ENCODE measurements at places on chromosomes 5 and 9.

- DNase-seq: no peak
Observed at GRCh38 chr5:113161806-113162205, 185.2 kb downstream of the DCP2 start.

GRCh38 chr5:174501461-174502069 is 222.8 kb upstream of the MSX2 start:
- DNase-seq: no peak

- no peak for DNase-seq
Observed at GRCh38 chr5:12615141-12615820, 711.0 kb upstream of the CTNND2 start.

GRCh38 chr5:156019571-156020180 is 307.3 kb upstream of the SGCD start:
- DNase-seq: no peak

DNA sequence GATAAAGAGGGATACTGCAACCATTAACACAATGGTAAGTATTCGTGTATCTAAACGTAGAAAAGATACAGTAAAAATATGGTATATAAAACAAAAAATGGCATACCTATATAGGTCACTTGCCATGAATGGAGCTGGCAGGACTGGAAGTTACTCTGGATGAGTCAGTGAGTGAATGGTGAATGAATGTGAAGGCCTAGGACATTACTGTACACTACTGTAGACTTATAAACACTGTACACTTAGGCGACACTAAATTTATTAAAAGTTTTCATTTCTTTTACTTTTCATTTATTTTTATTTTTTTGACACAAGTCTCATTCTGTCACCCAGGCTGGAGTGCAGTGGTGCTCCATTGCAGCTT is 14.1 kb downstream of the TDRD7 start:
- no peak for DNase-seq

DNA sequence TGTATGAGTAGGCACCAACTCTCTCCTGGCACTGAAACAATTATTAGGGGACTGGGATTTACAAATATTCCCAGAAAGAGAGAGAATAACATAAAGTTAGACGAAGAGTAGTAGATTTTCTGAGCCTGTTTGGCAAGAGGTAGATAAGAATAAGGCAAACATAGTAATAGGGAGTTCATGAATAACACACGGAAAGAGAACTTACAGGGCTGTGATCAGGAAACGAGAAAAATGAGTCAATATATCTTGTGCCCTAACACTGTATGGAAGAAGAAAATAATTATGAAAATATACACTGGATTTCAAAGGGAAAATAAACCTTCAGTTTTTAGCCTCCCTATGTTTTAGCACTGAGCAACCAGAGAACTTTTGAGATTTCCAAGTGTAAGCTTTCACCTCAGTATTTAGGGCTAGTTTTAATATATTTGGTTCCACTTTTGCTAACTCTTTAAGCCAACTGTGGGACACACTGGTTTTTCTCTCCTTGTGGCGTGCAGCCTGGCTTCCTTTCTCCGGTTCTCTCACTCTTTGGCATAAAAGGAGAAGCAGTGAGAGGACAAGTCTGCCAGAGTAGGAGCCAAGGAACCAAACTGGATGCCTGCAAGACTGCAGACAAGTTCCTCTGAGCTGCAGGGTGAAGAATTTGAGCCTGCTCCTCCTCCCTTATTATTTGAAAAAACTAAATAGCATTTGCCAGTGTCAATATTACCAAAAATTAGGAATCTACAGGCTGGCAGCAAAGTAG is 6.6 kb upstream of the KCNN2 start:
- DNase-seq: no peak

DNA sequence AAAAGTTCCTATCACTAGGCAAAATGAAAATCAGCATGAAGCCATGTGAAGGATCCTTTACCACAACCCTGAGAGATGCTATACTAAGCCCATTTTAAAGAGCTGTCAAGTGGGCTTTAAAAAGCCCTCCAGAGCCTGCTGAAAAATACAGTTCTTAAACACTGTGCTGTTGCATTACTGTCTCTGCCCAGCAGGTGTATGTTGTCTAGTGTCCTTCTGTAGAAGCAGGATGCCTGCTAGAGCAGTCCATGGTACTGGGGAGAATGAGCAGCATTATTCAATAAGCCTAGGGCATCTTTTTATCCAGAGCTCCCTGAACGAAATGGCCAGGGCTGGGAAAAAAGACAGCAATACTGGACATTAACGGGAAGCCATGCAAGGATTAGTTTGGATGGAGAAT is 126.2 kb upstream of the PLCXD3 start:
- DNase-seq: no peak

- no peak for DNase-seq
Observed at GRCh38 chr9:30140407-30140806, 2244.0 kb upstream of the ACO1 start.

DNA sequence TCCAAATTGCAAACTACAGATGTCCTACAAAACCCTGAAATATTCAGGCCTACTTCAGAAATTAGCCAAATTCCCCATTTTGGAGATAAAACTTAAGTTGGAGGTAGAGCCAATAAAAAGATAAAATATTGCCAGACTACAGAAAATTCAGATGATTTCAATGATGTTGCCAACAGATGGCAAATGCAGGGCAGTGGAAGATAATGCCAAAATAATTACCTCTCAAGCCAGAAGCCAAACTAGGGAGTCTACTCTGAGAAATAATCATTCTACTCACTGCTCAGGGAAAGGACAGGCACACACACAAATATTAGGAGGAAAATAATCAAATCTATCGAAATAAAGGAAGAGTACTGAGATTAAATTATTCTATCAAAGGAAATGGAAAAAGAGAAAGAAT is 347.5 kb upstream of the CCNG1 start:
- DNase-seq: no peak

DNA sequence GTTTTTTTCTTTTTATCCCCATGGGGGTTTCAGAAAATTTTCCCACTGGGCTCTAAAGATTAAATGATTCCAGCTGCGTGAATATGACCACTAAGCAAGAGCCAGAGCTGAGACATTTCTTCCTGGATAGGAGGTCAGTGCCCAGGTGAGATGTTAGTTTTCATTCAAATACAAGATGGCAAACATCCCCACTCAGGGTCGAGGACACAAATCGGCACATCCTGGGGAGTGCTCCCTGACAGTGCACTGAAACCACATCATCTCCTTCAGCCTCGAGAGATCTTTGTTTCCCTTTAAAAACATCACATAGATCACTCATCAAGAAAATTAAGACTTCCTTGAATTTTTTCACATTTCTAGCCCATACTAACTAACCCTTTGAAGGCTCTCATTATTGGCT is 273.2 kb upstream of the PANK3 start:
- no peak for DNase-seq

DNA sequence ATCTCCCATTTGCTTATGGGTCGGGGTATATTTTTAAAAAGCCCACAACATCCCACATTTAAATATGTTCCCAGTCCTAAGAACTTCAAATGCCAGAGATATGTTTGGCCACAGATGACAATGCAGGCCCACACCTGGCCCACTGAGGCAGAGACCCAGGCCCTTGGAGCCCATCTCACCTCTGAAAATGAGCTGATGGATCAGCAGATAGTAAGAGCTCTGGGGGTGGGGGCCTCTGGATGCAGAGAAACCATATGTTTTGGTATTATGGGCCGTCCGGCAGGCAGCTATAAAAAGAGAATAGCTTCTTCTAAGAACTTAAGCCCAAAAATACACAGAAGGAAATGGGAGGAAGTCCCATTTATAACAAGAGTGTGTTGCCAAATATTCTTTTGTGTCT is 256.0 kb downstream of the GRIA1 start:
- DNase-seq: no peak

DNA sequence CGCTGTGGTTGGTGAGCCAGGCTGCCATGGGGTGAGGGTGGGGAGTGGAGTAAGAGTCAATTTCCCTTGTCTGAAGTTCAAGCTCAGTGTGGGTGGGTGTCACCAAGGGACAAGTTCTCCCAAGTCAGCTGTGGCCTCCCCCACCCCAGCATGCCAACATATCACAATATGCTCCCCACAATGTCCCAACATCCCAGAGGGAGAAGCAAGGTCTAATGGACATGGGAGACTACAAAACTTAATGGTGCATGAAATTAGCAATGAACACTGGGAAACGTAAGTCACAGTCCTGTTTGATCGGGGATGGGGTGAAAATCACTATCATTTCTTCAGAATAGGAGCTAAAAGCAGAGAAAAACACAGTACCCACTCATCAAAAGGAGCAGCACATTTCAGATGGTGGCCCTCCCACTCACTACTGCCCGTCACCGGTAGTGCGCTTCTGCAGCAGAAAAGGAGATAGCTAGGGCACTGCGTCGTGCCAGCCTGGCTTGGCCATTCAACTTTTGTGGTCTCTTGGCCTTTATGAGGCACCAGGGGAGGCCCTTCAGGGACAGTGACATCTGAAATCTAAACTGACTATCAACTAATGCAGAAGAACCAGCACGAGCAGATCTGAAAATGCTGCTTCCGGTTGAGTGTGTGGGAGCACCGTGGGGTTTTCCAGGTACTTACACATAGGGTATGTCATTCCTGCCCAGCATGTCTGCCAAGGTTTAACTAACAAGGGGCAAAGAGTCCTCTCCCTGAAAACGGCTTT is 20.5 kb upstream of the NDFIP1 start:
- DNase-seq: no peak

DNA sequence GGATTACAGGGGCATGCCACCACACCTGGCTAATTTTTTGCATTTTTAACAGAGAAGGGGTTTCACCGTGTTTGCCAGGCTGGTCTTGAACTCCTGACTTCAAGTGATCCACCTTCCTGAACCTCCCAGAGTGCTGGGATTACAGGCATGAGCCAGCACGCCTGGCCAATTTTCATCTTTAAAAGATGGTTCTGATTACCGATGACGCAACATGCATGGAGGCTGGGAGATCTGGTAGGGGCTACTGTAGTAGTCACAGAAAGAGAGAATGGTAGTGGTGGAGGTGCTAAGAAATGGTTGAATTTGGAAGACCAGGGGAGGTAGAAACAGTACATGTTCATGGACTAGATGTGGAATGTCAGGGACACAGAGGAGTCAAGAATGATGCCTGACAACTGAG is 22.4 kb upstream of the RETREG1 start:
- DNase-seq: no peak

DNA sequence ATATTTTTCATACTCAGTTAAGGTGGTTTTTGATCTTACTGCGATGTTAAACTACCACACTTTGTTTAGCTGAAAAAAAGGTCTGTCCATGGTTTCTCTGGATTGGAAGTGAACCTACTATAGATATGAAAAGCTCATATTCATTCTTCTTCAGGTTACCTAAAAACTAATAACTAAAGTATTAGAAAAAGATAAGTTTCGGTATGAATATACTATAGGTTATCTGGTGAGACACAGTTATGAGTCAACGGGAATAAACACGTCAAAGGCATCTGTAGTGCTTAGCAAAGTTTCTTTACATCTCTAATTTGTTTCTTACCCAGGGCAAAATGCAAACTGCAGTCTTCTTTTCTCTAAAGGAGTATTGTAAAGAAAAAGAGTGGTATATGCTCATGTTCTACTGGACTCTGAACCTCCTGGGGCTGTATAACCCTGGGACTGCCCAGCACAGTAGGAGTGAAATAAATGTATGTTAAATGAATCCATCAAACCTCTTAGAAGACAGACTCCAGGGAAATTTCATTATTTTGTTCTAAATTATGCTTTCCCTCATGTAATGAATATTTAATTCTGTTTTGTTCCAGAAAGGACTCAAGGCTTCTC is 521.9 kb downstream of the PDE4D start:
- no peak for DNase-seq

GRCh38 chr5:53820119-53820801 is 259.8 kb downstream of the NDUFS4 start:
- no peak for DNase-seq

DNA sequence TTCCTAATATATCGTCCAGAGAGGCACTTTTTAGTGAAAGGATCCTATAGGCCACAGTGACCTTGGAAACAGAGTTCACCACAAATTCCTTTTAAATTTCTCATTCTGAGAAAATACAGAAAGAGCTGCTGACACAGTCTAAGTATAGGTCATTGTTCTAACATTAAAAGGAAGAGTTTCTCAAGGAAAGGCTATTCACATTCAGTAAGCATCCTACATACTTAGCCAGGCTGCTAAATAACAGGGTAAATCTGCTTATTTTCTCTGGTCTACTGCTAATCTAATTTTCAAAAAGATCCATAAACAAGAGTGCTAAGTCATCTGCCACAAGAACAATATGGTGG is 313.7 kb downstream of the PDE4D start:
- no peak for DNase-seq

GRCh38 chr9:93859431-93860215 is 95.5 kb downstream of the BARX1 start:
- no peak for DNase-seq

DNA sequence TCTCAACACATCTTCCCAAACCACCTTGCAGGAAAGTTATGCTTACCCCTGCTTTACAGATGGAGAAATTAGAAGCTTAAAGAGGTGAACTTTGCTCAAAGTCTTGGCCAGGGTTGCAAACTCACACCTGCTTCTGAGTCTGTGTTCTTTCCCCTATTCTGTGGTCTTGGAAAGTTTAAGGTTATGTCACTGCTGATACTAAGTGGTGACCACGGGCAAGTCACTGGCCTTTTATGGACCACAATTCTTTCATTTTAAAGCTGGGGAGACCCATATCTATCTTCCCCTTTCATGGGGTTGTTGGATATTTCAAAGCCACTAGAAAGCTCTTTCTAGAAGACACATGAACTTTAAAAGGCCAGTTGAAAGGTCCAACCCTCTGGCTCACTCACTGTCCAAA is 95.4 kb upstream of the KLF4 start:
- no peak for DNase-seq

GRCh38 chr5:51652980-51653379 is 269.7 kb downstream of the ISL1 start:
- DNase-seq: no peak

DNA sequence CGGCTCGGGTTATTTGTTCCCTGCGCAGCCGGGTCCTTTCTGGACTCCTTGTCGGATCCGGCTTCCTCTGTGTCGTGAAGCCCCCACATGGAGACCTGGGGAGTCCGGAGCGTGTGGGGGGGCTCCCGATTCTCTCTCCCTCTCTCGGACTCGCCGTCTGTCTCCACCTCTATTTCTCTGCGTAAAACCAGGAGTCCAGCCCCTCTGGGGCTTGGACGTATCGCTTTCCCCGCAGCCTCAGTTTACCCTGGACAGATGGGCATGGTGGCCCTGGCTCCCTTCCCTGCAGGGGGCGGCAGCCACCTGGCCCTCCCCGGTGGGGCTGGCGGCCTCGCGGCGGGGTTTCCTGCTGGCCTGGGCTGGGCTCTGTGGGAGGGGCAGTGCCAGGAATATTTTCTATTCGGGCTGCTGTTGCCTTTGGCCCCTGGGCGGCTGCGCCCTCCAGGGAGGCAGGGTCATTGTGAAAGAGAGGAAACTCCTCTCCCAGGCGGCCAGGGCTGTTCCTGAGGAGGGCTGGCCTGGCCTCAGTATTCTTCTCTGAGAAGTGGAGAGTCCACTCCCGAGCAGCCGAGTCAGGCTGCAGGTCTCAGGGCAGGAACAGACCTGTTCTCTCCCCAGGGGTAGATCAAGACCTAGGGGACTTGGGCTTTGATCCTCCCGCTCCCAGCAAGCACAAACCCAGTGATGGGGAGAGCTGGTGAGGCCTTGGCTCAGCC is 665 bp downstream of the ASS1 start:
- no peak for DNase-seq
